Activated CD4-positive, alpha-beta T cell treated with anti-CD3 and anti-CD28 coated beads for 1 hour (primary cell): ENCODE measurements at places on chromosomes 4 and X.

DNA sequence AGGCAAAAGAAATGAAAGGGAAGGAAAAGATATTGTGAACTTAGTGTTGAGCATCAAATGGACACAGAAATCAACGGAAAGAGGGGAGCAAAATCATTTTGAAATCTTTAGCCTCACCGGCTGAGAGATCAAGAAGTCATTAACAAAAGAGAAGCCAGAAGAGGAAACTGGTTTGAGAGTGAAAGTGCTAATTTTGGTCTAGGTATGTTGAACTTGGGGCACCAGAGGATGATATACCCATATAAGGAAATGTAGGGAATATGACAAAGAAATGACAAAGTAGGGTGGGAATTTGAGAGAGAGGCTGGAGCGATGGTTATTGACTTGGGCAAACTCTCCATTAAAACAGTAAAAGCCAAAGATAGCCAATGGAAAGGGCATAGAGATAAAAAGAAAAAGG, 183.4 kb upstream of the ATOH1 start:
- DNase-seq, result no peak

DNA sequence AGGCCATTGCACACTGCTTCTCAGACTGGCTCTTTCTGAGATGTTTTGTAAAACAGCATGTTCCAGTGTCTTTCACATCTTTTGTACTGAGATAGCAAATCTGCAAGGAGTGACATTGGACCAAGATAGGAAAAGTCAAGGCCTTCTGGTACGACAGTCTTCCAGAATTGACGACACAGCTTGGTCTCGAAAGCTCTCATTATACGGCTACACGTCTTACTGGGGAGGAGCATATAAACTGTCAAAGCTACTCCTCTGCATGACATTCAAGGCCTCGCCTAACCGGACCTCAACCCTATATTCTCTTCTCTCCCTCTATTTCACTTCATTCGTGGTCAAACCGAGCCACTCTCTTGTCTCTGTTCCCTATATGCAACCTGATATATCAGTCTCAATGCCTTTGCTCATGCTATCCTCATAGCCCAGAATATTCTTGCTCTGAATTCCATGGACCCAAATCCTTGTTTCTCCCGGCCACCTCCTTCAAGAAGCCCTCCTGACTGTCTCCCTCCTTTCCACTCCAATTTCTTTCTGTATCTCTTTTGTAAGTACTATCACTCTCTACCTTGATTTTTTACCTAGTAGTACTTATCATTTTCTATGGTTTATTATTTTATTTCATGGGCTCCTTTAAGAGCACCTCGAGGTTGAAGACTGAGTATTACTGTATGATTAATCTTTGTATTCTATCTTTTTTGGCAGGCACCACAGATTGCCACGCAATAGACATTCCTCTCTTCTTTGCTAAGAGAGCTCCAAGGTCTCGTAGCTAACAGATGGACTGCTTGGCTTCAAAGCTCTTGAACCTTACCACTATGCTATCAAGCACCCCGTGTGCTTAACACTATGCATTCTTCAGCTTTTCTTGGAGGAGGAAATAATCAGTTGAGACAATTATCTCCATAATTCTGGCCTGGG, 35.1 kb downstream of the RBM47 start:
- DNase-seq, result no peak

DNA sequence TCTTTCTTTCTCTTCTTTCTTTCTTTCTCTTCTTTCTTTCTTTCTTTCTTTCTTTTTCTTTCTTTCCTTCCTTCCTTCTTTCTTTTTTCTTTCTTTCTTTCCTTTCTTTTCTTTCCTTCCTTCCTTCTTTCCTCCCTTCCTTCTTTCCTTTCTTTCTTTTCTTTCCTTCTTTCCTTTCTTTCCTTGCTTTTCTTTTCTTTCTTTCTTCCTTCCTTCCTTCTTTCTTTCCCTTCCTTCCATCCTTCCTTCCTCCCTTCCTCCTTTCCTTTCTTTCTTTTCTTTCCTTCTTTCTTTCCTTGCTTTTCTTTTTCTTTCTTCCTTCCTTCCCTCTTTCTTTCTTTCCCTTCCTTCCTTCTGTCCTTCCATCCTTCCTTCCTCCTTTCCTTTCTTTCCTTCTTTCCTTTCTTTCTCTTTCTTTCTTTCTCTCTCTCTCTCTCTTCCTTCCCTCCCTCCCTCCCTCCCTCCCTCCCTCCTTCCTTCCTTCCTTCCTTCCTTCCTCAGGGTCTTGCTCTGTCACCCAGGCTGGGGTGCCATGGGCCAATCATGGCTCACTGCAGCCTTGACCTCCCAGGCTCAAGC, 13.6 kb upstream of the SPARCL1 start:
- DNase-seq, result no peak

GRCh38 chr4:121155893-121156292, 8.2 kb downstream of the TNIP3 start:
- no peak for DNase-seq

- no peak for DNase-seq
Measured at GRCh38 chr4:159483782-159484741, 381.2 kb downstream of the RAPGEF2 start.

- no peak for DNase-seq
Measured at GRCh38 chr4:30427932-30428331, 292.2 kb upstream of the PCDH7 start.

DNA sequence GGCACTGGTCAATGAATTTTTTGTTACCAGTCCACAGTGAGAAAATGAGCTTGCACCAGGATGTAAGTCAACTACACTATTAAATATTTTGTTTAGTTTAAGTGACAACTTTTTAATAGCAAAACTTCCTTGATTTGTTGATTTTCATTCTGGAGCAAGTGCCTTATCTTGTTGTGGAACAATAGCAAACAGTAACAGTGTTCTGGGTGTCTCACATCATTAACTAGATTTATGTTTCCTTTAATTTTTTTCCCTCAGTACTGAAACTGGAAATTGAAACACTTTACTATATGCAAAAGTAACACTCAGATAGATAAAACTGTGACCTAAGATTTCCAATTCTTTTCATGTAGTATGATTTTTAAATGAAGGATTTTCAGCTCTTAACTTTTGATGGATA, 80.1 kb downstream of the GALNT7 start:
- no peak for DNase-seq

DNA sequence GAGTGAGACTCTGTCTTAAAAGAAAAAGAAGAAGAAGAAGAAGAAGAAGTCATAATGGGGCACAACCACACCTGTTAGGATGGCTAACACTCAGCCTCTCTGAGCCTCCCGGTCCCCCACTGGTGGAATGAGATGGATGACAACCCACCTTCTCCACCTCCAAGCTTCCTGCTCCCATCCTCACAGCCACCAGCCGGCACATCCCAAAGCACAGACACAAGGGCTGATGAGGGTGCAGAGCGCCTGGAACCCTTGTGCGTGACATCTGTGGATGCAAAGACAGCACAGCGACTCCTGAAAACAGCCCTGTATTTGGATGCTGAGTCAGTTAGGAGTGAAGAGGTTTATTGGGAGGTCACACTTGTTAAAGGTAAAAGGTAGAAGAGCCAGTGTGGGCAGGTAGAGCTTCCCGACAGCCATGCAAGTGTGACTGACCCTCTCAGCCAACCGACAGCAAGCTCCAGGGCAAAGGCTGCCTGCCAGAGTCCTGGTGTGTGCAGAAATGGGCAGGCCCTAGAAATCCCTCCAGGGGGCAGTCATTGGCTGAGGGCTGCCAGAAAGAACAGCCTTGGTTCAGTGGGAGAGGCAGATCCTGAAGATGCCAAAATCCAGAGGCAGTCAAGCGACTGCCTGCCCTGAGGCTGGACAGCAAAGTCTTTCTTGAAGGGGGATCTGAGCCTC, 26.6 kb upstream of the MAN2B2 start:
- no peak for DNase-seq

DNA sequence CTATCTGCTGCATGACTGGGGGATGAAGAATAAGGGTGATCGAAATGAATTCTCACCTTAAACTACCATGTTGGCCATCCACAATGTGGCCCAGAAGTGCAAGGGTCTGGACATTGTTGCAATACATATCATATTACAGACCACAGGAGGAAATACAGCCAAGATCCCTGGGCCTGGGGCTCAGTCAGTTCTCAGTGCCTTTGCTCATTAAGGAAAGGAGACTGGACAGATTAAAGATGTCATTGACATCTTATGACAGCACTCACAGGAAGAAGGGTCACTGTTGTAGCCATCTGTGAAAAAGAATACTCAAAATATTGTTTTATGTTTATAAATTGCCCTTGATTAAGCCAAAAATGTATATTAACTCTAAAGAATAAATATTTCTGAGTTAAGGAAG, 1345.2 kb downstream of the FSTL5 start:
- DNase-seq, result no peak

- DNase-seq, result no peak
Measured at GRCh38 chrX:100413229-100413628, 3.2 kb upstream of the PCDH19 start.

GRCh38 chrX:24899391-24899790, 116.4 kb downstream of the ARX start:
- no peak for DNase-seq
